ENCODE measurements at places on chromosomes 7 and 10.

DNA sequence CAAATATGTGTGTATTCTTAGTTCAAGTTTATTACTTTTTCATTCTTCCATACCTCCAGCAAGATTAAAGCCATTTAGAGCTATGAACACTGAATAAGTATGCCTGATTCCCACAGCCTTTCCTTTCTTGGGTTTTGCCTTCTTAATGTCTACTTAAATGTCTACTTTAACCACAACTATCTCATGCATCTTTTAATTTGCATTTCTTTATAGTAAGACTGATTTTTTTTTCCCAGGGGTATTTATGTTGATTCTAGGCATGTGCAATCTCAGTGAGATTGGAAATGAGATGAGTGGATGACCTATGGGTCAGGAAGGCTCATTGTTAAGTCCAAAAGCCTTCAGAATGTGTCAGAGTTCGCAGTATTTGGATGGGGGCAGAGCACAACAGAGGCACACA, 3.6 kb downstream of the PCBD1 start:
- no peak for DNase-seq

GRCh38 chr10:77637532-77638320, at the start of gene KCNMA1:
KCNMA1 (minus strand) TSS chr10:77637808.
- peak; percentile 41 for DNase-seq

- DNase-seq = no peak
Observed at GRCh38 chr7:47282790-47283496, 299.0 kb downstream of the TNS3 start.

DNA sequence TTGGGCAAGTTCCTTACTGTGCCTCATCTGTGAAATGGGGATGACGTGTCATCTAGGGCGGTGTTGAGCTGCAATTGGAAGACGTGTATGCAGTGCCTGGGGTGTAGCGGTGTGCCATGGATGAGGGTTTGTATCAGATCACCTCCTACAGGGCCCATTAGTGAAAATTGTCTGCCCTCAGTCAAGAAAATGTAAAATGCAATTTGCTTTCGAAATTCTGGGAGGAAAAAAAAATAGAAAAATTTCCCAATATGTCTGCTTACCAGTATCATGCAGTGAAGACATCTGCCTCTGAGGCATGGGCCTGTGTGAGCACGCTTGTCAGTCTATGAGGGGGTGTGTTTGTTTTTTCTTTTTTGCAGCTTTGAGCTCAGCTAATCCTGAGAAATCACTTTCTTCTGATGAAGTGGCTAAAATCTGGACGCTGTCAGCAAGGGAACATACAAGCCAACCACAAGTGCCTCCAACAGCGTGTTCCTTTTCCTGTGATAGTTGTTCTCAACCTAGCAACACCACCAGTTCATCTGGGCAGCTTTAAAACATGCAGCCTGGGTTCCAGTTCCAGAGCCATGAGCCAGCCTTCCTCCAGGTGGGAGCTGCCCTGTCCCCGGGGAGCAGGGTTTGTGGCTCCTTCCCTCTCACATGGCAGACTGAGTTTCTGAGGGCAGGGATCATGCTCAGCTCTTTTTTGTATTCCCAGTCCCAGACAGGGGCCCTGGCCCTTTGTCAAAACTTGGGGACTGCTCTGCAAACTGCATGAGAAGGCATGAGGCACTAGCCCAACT, 10.3 kb downstream of the FAM241B start:
- DNase-seq = no peak

- no peak for DNase-seq
Observed at GRCh38 chr10:25641595-25641994, 292.4 kb upstream of the MYO3A start.

DNA sequence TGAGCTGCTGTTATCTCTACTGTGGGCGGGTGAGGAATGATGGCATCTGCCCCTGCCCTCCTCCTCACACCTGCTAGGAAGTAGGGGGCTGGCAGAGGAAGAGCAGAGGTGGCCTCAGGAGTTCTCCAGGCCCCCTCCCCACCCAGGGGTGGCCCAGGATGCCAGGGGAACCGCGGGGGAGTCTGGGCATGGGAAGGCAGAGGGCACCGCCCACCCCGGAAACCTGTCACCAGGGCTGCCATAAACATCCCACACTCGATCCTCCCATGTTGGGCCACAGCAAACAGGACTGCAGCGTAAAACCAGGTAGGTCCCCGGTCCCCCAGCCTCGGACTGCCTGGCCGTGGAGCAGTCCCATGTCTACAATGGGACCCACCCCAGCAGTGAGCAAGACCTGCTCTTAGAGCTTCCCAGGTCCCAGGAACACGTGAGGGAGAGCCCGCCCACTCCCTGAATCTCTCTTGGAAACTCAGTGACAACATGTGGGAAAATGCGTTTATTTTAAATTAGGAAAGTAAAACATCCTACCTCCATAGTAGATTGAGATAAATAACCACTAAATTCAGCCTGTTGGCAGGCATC, 23.4 kb downstream of the EBF3 start:
- no peak for DNase-seq

DNA sequence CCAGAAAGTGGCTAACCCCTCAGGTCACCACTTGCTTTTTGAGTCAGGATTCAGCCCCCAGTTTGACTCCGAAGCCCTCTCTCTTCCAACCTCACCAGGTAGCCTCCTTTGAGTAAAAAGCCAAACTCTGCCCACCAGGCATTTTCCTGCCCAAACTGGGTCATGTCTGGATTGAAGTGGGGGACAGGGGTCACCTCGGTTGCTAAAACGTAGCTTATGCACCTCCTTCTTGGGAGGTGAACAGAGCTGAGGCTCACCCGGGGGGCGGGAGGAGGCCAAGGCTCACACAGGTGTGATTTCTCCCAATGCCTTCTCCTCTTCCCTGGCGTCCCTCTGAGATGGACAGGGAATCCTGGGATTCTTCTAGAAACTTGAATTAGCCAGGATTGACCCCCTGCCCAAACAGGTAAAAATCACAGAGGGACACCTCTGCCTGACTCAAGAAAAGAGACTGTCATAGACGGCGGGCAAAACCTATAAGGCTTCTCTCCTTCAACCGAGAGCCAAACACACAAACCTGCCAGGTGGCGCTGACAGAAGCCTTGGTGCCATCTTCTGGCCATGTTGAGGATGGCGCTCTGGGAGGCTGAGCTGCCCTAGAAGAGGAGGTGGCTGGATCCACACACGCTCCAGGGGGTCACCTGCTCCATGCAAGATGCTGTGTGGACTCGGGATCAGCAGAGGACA, 51.6 kb downstream of the PRLHR start:
- peak; percentile 81 for DNase-seq

- DNase-seq = no peak
Observed at GRCh38 chr10:112213098-112213823, 29.7 kb upstream of the GPAM start.

DNA sequence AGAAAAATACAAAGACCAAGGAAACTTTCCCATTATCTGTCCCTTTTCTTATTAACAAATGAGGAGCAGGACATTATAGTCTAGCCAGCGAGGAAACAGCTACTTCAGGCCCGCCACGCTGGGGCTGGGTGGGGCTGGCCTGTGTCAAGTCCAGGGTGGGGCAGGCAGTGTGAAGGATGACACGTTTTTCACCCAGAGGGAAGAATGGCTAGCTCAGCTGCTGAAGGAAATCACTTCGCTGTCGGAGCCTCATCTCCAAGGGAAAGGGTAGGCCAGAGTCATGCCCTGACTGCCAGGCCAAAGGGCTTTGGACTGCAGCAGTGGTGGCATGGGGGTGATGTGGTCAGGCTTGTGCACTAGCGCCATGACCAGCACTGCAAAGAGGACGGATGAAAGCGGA, 24.4 kb downstream of the COL13A1 start:
- no peak for DNase-seq

DNA sequence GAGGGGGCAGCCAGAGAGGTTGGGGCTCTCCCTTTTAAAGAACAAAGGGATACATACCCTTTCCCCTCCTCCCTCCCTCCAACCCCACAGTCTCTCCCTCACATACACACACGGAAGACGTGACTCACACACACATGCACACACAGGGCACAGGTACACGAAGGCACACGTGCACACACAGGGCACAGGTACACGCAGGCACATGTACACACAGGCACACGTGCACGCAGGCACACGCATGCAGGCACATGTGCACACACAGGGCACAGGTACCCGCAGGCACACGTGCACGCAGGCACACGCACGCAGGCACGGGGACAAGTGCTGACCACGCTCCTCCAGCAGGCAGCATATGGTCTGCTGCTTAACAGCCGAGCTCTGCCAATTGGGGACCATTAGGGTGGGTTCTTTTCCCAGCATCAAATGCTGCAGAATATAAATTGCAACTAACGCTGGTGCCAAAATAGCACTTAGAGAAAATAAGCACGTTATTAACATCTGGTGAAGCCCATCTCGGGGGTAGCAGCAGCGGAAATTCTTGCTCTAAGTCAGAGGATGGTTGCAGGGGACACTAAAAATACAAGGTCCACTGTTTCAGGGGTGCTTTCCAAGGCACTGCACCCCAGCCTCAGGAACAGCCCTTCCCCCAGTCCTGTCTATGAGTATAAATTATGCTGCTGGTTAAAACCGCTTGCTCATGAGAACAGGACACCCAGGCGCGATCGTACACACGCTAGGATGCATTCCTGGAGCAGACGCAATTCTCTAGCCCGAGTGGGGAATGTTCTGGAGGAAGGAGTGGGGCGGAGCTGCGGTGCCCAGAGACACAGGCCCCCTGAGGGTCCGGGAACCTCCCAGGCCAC, 55.2 kb upstream of the TNRC18 start:
- DNase-seq = peak; percentile 94

DNA sequence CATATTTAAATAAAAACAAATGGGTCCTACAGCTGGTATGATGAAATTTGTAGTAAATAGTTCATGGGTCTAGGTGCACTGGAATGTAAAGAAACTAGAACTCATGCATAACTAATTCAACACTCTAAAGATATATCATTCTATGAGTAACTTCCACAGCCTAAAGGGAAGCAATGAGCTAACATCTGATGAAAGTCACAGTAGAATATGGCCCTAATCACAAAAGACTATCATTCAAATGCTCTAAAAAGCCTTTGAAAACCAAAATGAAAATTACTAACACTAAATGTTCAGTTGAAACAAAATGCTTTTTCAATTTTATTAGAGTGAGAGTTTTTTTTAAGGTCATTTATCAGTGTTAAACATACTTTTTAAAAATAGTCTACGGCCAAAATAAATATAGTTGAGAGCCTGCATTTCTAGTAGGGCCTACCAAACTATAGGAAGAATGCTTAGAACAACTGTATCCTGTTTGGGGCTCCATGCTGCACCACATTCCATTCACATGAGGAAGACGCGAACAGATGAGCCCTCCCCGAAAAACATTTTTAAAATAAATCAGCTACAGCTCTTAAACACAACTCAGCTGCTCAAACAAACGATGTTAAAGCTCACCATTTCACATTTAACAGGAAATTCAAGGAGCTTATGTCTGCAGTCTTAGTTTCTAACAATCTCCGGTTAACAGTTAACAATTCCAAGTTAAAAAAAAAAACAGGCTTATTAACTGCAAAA, 134.5 kb downstream of the NRBF2 start:
- DNase-seq = peak; percentile 49

- no peak for DNase-seq
Observed at GRCh38 chr10:86863484-86863842, 94.0 kb downstream of the MMRN2 start.

DNA sequence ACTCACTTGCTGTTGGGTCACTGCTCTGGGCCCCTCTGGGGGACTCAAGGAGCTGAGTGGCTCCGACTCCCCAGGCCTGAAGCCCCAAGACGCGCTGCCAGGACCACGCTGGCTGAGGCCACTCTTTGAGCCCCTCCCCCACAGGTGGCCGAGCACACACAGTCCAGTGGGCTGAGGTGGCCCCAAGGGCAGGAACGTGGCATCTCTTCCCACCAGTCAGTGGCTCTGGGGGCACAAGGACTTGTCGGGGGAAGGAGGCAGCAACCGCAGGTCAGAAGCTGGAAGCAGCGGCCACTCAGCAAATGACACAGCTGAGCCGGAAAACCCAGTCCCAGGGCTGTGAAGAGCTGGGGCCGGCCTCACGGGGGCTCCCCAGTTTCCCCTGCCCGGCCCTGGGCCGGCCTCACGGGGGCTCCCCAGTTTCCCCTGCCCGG, 24.1 kb downstream of the GRIFIN start:
- DNase-seq = no peak

DNA sequence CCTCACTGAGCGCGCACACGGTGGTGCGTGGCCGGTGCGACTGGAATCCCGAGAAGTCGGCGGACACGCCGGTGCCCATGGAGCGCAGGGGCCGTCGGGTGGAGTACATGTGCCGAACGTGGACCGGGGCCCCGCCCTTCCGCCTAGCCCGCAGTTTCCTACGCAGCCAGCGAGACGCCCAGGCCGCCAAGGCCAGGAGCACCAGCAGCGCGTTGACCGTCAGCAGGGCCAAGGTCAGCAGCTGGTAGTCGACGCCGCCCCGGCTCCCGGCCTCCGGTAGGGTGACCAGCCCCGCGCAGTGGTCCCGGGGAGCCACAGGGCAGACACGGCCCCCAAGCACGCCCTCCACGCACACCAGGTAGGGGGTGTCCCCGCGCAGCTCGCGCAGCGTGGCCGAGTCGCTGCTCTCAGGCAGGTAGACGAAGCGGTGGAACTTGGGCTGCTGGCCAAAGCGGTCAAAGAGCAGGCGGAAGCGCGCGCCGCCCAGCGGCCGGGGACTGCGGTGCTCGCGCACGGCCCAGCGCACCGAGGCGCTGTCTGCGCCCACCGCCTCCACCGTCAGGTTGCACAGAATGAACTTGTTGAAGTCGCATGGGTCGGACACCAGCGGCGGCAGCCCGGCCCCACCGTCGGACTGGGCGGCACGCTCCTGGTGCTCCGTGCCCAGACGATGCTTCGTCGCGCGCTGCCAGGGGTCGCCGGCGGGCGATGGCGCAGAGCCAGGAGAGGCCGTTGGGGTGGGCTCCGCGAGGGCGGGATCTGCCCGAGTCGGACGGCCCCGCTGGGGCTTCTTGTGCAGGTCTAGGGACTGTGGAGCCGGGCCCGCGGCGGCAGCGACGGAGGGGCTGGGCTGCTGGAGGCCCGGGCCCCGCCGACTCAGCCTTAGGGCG, 2.2 kb downstream of the TRIL start:
- DNase-seq = no peak

GRCh38 chr7:32005577-32005976, 64.6 kb downstream of the PDE1C start:
- DNase-seq = no peak

DNA sequence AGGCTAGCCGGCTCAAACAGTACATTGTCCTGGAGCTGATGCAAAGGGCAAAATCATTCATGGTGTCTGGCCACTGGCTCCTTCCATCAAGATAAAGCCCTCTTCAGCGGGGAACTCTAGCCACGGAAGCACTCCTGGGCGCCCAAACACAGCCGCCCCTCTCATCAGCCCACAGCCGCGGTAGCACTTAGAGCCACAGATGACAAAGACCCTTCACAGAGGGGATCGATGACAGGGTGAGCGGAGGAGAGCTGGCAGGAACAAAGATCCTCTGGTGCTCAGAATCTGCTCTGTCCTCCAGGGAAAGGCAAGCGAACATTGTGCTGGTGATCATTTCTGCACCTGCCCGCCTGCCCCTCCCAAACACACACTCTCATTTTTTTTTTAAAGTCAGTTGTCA, 222.2 kb upstream of the NRP1 start:
- no peak for DNase-seq

GRCh38 chr10:77949167-77949566, 22.6 kb upstream of the DLG5 start:
- DNase-seq = peak; percentile 55

GRCh38 chr7:51455513-51455912, 138.9 kb upstream of the COBL start:
- no peak for DNase-seq
